ENCODE measurements at places on chromosomes 6 and 20.

- no peak for DNase-seq
Observed at GRCh38 chr6:54992789-54993188, 146.2 kb downstream of the FAM83B start.

DNA sequence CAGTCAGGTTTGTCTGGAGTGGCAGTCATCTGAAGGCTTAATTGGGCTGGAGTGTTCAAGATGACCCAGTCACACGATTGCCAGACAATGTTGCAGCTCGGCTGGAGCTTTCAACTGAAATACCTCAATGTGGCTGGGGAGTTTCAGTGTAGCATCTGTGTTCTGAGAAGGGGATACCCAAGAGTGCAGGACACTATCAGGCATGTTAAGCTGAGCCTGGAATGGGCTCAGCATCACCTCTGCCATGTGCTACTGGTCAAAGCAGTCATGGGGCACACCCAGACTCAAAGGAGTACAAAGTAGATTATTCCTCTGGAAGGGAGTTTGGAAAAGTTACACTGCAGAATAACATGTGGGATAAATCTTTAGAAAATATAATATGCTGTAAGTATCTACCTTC lies 363.9 kb downstream of the KIF16B start:
- DNase-seq = no peak

DNA sequence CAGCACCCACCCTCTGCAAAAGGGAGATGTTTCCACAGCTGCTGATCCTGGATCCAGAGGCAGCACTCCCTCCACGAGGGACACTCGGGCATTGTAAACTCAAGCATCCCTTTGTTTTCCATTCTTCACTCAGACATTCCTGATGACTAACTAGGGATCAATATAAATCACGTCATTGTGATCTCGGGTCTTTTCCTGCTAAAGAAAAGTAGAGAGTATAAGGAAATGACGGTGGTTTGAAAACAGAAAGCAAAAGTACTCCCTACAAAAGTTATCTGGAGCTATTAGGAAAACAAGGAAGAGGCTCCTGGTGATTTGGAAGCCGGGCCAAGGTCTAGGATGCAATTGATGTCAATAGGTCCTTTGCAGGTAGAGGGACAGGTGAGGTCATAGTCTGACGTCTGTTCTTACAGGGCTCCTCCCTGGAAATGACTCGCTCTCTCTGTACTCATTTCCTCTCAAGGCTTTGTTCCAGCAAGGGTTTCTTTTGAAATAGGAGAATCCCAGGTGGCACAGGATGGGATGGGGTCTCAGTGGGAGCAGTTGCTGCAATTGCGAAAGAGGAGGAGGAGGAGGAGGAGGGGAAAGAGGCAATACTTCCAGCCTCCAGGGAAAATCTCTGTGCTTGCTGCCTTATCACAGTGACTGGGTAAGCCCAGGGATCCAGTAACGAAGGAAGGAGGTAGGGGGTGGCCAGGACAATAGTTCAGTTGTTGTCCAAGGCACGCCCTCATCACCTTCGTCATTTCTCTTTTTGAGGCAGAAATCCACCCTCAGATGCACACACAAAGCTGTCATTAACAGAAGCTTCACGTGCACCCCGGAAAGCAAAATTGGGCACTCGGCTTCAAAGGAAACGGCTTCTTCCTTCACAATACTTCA lies 222.8 kb downstream of the LY86 start:
- DNase-seq = no peak

GRCh38 chr20:47506850-47507249 lies 5.2 kb downstream of the NCOA3 start:
- DNase-seq = no peak

DNA sequence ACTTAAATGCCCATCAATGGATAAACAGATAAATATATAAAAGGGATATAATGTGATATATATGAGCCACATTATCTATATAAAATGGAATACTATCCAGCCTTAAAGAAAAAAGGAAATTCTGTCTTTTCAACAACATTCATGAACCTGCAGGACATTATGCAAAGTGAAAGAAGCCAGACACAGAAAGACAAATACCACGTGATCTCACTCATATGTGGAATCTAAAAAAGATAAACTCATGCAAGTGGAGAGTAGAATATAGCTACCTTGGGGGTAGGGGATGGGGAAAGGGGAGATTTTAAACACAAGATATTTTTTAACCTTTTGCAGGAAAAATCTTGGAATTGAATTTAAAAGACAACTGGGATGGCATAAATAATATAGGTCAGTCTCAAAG lies 1.5 kb upstream of the OR2J1 start:
- no peak for DNase-seq

DNA sequence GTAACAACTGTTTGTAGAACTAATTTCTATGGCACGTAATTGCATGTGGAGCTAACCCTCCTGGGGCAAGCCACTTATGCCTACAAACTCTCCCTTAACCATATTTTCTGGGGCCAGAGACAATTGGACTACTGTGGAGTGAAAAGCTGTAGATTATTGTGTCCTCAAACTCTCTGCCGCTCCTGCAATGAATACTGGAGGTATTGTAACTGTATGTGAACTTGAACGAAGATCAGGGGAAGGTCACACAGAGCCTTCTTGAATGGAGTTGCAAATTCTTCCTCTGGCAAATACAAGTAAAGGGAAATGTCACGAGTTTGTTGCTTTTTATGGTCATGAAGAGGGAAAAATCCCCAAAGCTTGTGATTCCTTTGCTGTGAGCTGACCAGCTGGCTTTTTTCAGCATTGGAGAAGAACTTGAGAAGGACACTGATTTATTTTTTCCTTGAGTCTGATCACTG lies 18.2 kb downstream of the AKAP12 start:
- DNase-seq = no peak

GRCh38 chr6:40037271-40037670 lies 103.0 kb upstream of the MOCS1 start:
- no peak for DNase-seq
